Stimulated activated CD4-positive, alpha-beta T cell treated with anti-CD3 and anti-CD28 coated beads, Interleukin-1b, Interleukin-23, amount 100 ng/mL, for 48 hours (primary cell): ENCODE measurements at places on chromosomes 6 and 20.

GRCh38 chr6:140168365-140168764 lies 793.9 kb upstream of the CITED2 start:
- no peak for DNase-seq

DNA sequence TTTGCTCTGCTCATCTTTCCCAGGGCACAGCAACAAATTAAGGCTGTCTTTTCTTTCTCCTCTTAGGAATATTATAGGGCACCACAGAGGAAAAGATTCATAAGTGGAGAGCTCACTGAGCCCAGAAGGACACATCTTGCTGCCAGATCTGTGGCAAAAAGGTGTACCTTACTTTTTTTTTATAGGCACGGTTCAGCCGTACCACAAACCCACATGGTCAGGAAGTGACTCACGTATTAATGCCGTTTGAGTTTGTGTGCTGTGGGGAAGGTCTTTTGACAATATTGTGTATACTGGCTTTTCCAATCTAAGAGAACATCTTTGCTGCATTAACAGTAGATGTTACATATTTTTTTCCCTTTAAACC lies 28.4 kb downstream of the PAQR8 start:
- DNase-seq, result peak; percentile 32

DNA sequence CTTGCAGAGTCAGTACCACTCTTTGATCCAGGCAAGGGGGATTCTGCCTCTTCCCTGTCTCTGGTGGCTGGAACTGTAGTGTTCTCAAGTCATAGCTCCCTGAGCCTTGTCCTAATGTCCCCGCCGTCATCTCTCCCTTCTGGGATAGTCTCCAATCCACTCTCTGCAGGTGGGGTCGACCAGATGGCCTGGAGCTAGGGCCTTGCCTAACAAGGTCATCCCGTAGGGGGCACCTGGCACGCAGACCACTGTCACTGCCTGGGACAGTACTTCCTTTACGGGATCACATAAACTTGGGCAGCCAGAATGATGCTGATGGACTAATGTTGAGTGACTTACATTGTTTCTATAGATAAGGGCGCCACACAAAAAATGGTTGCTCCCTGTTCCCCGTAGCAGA lies 118.9 kb upstream of the SLC22A23 start:
- DNase-seq, result no peak

GRCh38 chr20:58930496-58930895 lies 50.6 kb upstream of the NELFCD start:
- DNase-seq, result no peak
